NCI-H1092 treated with DMSO at 0.1 percent for 48 hours (cell line): ENCODE measurements at places on chromosomes 16 and 17.

- no peak for DNase-seq
Measured at GRCh38 chr17:43579566-43580140, 33.5 kb upstream of the ETV4 start.

- no peak for DNase-seq
Measured at GRCh38 chr17:40541060-40541872, 24.0 kb downstream of the CCR7 start.

GRCh38 chr16:67948015-67948414 lies 4.1 kb upstream of the LCAT start:
- DNase-seq: no peak

- peak; percentile 1 for DNase-seq
Measured at GRCh38 chr17:59498530-59499307, 66.7 kb upstream of the DHX40 start.

GRCh38 chr16:71629278-71630016 lies 3.5 kb downstream of the MARVELD3 start:
- DNase-seq: peak; percentile 4

GRCh38 chr16:9934723-9935508 lies 247.3 kb downstream of the GRIN2A start:
- DNase-seq: no peak

DNA sequence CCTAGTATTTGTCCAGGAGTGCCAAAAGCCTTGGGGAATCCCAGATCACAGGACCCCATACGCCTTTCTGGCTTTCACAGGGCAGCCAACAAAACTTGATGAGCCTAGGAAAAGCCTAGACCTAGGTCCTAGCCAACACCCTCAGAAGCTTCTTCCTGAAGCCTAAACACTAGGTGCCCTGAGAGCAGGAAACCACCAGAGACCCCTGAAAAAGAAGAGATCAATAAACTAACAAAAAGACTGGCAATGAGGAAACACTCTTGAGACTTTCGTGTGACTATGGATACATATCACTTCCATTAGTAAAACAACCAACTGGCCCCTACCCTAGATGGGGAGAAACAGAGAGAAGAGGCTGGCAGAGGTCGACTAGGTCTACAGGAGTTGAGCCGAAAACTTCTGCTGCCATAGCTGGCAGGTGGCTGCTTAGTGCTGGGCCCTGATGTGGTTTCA lies 1.2 kb downstream of the ORMDL3 start:
- DNase-seq: no peak

GRCh38 chr17:57747221-57748017 lies 2.3 kb upstream of the CCDC182 start:
- DNase-seq: peak; percentile 82

DNA sequence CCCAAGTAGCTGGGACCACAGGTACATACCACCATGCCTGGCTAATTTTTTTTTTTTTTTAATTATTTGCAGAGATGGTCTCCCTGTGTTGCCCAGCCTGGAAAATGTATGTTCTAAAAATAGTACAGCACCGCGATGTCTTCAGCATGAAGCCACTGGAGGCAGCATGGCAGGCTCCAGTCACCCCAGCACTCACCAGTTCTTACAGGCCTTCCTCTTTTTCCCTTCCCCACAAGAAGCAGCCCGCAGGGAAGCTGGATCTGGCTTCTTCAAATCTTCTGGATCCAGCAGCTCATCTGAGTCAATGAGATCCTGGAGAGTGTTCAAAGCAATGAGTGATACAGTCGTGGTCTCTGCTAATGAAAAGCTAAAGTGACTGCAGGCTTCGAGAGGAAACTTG lies 16.2 kb downstream of the CIAPIN1 start:
- DNase-seq: no peak

- DNase-seq: peak; percentile 23
Measured at GRCh38 chr17:44672479-44673093, 16.3 kb downstream of the MEIOC start.

DNA sequence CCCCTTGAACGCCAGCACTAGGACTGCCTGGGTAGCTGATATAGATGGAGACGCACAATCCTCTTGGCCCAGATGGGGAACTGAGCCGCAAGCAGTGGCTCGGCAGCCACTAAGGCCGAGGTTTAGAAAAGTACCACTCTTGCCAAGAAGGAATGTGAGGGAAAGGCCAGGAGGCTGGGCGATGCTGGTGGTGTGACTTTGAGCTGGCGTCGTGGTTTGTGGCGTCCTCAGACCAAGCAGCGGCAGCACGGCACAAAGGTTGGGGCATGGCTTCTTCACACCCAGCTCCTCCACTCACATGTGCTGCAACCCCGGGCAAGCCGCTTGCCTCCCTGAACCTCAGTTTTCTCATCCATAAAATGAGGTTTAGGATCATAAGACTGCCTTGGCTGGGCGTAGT lies 15.6 kb downstream of the DCAKD start:
- DNase-seq: no peak

GRCh38 chr17:41394254-41394996 lies 3.0 kb downstream of the KRT31 start:
- DNase-seq: no peak

- no peak for DNase-seq
Measured at GRCh38 chr16:52182840-52183239, 364.1 kb downstream of the TOX3 start.

- DNase-seq: no peak
Measured at GRCh38 chr17:55806745-55807495, 56.1 kb downstream of the PCTP start.

DNA sequence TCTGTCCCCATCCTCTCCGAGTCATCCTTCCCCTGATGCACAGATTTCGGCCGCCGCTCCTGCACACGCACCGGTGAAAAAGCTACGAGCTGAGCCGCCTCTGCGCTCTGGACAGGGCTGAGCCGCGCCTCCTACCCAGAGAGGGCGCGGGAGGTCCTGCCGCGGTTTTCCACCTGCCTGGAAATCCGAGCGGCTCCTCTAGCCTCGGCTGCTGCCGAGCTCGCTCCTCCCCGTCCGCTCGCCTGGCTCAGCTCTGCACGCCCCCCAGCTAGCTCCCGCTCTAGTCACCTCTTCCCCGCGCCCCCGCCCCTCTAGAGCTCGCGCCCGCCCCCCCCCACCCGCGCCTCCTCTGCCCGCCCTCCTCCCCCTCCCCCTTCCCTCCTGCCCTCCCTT lies 198 bp upstream of the SHISA9 start:
- peak; percentile 34 for DNase-seq

DNA sequence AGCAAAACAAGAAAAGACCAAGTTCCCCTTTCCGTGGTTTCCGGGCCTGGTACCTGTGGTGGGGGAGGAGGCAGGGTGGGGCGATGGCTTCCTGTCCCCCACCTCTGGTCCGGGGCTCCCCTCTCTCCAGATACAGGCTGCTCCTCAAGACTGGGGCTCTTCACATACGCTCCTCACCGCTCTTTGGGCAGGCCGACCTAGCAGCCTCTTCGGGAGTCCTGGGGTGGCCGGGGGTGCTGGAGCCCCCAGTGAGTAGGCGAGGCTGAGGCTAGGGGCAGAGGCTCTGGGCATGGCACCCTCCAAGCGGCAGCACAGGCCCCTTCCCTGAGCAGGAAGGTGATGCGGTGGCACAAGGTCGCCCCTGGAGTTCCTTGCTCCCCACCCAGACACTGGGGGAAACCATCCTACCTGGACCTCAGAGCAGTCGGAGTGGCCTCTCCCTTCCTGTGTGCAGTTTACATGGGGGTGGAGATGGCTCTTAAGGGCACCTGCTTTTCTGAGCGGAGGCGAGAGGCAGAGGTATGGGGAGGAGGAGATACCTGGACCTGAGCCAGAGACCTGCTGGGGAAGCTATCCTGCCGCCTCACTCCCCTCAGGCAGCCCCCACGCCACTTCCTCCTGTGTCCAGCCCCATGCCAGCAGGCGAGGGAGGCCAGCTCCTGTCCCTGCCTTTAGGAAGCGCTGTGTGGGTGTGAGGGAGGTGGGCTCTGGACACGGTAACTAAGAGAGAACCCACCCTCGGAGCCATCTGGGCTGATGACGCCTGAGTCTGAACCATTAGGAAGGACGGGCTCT lies 891 bp downstream of the CORO1A start:
- DNase-seq: peak; percentile 34

DNA sequence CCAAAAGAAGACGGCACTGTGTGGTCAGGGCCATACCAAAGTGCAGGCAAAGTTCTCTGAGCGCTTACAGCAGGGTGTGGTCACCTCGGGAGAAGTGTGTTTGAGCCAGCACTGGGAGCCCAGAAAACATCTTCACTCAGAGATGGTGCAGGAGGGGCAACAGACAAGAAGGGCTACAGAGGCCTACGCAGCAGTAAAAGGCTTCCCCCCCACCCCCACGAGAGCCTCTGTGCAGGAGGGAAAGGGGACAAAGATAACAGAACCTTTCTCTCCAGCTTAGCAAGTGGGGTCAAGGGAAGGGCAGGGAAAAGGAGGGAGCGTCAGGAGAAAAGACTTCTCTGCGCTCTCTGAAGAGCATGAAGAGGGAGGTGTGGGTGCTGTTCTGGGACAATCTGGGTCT lies 2.8 kb downstream of the VAT1 start:
- DNase-seq: no peak
